H1 (cell line): ENCODE measurements at places on chromosomes 4 and X.

DNA sequence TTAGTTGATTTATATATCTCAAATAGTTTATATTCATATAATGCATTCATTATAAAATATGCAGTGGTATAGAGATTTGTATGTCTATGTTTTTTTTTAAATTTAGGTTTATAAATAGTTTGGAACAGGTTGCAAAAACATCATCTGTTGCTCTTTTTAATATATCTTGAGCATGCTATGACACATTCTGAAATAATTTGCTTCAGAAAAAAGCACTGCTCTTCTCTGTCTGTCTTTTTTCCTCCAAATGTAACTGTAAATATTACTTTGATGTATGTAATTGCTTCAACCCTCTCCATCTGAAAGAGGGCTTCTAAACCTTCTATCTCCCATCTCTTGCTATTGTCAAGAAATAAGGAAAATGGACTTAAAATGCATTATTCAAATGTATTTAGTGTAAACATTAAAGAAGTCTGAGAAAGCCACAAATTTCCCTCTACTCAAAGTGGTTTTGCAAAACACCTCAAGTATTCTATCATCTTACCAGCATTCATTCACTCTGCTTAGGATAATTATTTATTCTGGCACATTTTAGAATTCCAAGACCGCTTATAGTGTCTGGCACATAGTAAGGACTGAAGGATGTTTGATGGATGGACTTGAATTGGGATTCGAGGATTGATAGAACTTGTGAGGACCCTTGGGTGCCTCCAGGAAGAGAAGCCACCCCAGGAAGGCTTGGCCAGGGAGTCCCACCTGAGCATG, 87.8 kb downstream of the CLNK start:
- DNase-seq, result no peak

DNA sequence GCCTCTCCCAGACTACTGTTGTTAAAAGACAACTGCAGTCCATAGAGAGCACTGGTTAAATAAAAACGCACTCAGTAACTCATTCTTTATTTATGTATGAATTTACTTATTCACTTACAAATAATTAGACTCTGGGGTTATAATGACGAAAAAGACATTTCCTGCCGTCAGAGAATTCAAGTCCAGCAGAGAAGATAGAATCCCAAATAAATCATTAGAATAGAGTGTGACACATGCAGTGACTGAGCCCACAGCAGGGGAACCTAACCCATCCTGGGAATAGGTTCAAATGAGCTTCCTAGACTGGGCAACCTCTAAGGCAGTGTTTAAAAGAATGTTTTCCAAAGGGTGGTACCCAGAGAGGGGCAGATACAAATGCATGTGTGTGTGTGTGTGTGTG, 53.9 kb downstream of the FGFBP1 start:
- DNase-seq, result no peak

DNA sequence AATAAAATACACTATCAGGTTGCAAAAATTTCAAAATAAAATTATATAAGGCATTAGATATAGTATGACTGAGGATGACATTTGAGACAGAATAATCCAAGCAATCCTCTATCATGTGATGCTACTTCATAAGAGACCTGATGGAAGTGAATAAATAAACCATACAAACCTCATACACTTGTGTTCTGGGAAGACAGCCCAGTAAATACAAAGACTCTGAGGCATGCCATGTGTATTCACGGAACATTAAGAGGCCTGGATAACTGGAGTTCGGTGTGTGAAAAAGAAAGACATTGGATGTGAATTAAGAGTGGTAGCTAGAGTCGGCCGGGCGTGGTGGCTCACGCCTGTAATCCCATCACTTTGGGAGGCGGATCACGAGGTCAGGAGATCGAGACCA, 364.2 kb downstream of the ADAM29 start:
- no peak for DNase-seq

DNA sequence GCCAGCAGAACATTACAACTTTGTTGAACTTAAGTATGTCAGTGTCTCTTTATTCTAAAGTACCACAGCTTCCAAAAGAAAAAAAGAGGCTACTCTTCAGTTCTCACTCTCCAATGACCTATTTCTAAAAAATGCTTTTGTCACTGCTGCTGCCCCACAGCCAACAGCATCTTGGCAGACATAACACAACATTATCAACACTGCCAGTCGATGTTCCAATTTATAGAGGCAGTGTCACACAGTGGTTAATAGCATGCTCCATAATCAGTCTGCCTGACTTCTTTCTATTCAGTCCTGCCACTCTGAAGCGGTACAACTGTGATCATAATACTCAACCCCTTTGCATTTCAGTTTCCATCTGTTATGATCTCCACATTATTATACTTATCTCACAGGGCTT, 69.2 kb downstream of the PLS3 start:
- no peak for DNase-seq

DNA sequence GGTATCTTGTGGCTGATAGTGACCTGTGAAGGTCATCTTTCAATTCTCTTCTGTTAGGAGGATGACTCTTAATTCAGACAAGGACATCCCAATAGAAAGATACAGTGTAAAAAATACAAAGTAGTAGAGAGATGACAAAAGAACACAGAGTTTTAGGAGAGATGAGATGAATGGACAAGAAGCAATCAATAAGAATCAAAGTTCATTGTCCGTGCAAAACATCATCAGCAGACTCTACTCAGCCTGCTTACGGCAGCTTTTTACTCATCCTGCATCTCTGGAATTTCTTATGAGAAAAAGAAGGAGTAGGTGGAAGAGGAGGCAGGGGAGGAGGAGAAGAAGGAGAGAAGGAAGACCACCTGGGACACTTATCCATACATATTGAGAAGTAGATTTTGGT, 2131.7 kb downstream of the ARAP2 start:
- no peak for DNase-seq

DNA sequence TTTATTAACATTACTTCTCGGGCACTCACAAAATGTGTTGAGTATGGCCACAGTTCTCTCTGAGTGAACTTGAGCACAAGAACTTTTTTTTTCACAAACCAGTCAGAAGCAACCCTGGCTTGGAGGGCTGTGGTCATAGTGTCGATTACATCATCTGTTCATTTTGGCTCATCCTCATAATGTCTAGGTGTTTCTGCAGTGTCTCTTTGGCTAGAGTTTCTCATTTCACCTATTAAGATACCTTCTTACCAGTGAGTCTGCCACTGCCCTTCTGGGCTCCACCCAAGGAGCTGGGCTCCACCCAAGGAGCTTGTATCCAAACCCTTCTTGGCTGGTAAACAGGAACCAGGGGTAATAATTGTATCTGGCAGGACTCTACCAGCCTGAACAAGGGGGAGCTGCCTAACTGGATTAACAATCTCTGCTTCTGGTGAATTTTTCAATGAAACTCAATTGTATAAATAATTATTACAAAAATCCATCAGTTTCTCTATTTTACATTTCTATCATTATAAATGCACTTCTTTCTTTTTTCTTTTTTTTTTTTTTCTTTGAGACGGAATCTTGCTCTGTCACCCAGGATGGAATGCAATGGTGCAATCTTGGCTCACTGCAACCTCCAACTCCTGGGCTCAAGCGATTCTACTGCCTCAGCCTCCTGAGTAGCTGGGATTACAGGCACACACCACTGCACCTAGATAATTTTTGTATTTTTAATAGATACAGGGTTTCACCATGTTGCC, 667.7 kb upstream of the SLIT2 start:
- no peak for DNase-seq

- DNase-seq, result no peak
These were observed 89.6 kb upstream of the KIT start for GRCh38 chr4:54568184-54568583.

GRCh38 chrX:45198706-45199105, 2.0 kb downstream of the DIPK2B start:
- DNase-seq, result no peak

DNA sequence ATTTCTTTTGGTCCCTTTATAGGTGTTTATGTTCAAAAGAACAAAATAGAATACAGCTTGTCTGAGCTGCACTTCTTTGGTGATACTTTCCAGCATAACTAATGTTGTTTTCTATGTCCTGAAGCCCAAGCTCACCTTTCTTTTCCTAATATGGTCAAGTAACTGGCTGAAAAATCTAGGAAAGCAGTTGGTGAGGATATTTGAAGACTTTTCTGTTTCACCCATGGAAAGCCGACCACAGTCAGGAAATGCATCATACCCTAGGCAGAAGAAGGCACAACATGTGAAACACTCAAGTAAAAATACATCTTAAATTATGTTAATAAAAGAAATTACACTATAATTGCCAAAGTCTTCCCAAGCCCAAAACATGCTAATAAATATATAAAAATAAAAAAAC, 337.0 kb downstream of the PDGFC start:
- no peak for DNase-seq

DNA sequence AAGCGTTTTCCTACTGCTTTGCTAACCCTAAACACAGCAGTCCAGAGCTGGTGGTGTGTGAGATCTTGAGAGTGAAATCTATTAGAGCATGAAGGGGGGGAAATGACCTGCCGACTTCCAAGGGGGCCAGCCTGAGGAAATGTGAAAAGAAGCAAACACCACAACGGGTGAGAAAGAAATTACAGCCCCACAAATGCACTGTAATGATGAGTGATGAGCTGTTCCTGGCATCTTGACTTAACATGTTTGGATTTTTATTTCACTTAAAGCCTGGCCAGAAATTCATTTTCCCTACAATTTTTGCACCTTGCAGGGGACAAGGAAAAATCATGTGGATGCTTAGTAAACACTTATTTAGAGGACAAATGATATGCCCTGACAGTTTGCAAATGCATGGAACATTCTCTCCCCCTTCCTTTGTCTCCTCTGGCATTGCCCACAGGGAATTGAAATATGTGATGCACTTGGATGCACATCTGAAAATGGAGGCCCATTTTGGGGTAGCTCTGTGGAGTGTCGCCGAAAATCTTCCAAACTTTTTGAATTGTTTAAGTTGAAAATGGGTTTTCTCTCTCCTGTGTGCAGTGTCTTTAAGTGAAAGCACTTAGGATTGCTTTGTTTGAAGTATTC, 84.3 kb upstream of the TMEM150C start:
- DNase-seq, result no peak

DNA sequence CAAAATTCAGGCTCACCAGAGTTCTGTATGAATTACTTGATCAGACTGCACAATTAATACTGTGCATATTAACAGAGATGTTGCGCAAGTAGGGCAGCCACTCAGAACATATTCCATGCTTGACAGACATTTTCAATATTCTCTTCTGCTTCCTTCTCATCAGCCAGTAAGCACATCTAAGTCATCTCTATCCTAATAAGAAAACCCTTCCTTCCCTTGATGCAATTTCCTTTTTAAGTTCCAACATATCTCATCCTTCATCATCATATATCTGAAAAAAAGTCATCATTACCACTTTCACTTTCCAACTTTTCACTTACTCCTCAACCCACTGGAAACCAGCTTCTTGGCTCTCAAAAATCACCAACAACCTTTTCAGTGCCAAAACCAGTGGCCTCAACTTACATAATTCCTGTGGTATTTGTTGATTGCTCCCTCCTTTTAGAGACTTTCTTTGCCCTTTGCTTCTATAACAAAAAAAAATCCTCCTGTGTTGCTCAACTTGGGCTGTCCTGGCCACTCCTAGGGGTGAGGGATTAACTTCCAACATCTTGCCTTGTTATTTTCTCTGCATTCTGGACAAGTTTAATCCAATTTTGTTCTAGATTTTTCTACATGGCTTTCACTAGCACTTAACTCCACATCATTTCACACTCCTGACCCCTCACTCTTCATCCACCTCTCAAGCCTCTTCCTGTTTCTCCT, 14.1 kb downstream of the MBNL3 start:
- no peak for DNase-seq

GRCh38 chrX:99384594-99385374, 1025.3 kb downstream of the PCDH19 start:
- DNase-seq, result no peak

- DNase-seq, result no peak
These were observed 186.7 kb downstream of the LARP7 start for GRCh38 chr4:112823606-112824005.

DNA sequence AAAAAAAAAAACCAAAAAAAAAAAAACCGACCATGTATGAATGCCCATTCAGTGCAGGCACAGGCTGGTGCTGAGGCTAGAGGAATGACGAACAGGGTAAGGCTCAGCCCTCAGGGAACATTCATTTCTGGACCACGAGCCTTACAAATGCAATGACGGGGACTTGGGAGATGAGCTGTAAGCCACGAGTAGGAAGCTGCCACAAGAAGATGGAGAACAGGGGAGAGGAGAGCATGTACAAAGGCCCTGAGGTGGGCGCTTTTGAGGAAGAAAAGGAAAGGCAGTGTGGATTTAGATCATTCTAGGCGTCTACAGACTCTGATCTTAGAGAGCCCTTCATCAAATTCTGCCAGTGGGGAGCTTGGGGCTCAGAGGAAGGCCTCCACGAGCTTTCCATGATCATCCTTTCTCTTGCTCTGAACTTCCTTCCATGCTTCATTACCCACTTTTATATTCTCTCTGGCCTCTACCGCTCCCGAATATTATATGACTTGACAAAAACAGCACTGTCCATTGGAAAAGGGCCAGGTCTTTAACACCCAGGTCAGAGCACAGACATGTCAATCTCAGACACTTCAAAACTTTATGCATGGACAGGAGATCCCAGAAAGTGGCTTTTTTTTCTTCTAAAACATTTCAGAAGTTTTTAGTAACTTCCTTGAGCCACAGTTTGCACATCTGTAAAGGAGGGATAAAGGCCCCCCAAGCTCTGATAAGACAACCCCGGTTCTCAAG, 3.3 kb upstream of the ZNF518B start:
- no peak for DNase-seq

DNA sequence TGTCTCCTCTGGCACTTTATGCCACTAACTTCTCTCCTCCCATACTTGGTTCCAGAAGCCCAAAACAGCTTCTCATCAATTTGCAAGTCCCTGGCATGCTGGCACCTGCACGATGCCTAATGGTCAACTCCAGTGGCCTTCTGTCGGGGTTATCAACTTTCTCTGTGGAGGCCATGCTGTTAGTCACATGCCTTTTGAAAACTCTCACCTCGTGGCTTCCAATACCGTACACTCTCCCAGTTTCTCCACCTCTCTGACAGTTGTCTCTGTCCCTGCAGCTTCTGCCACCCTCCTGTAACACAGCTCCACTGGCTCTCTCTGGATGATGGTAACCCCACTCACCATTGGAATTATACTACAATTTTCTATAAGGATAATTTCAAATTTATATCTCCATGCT, 324.0 kb downstream of the NR3C2 start:
- DNase-seq, result no peak

GRCh38 chr4:150126201-150126863, 48.1 kb downstream of the DCLK2 start:
- no peak for DNase-seq

- no peak for DNase-seq
These were observed 77.5 kb downstream of the HTRA3 start for GRCh38 chr4:8346838-8347605.
